ENCODE measurements at places on chromosomes 12 and 14.

DNA sequence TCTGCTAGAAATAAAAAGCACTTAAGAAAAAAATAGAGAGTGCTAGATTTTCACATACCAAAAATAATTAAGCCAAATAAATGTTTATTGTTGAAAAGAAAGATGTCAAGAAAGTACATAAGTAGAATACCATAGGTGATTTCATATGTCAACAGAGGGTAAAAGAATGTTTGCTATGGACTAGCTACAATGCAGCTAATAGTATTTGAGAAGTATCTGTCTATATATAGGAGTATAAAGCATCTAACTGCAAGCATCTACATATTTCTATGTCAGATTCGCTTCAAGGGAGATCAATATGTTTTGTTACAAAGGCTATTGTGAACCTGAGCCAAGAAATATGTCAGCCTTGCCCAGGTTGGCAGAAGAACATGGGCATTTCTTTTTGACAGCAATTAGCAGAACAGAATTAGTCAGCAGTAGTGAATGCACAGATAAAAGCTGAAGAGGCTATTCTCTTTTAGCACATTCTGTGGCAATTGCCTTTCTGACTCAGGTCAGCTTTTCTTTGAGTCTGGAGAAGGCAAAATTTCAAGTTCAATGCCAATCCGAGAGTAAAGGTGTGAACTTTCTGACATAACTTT is 140.1 kb downstream of the ALG10B start:
- DNase-seq: no peak

- DNase-seq: no peak
These were observed 1600.5 kb upstream of the SEL1L start for GRCh38 chr14:83133981-83134645.

DNA sequence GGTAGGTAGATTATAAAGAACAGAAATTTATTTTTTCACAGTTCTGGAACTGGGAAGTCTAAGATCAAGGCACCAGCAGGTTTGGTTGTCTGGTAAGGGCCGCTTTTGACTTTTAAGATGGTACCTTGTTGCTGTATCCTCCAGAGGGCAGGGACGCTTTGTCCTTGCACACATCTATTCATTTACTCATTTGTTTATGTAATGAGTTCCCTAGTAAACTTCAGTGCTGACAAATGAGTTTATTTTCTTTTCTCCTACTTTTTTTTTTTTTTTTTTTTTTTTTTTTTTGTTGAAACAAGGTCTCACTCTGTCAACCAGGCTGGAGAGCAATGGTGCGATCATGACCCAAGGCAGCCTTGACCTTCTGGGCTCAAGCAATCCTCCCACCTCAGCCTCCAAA is 195.7 kb downstream of the FBXL14 start:
- DNase-seq: no peak

DNA sequence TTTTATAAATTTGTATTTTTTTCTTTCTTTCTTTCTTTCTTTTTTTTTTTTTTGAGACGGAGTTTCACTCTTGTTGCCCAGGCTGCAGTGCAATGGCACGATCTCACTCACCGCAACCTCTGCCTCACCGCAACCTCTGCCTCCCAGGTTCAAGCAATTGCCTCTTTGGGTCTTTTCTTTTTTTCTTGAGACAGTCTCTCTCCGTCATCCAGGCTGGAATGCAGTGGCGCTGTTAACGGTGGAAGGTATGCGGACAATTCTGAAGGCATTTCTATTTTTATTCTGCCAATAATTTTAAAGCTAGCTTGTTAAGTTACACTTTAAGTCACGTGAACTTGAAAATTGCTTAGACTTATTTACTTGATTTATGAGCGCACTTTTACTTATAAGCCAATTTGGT is 8.8 kb upstream of the PHC1 start:
- DNase-seq: no peak

- no peak for DNase-seq
These were observed 78.8 kb downstream of the ETV6 start for GRCh38 chr12:11728154-11728755.

GRCh38 chr14:101133068-101133467 is 229.5 kb upstream of the RTL1 start:
- DNase-seq: no peak

- DNase-seq: no peak
These were observed 250.9 kb upstream of the CRY1 start for GRCh38 chr12:107344035-107344808.

- no peak for DNase-seq
These were observed 65.4 kb downstream of the PLEKHA5 start for GRCh38 chr12:19194963-19195362.

DNA sequence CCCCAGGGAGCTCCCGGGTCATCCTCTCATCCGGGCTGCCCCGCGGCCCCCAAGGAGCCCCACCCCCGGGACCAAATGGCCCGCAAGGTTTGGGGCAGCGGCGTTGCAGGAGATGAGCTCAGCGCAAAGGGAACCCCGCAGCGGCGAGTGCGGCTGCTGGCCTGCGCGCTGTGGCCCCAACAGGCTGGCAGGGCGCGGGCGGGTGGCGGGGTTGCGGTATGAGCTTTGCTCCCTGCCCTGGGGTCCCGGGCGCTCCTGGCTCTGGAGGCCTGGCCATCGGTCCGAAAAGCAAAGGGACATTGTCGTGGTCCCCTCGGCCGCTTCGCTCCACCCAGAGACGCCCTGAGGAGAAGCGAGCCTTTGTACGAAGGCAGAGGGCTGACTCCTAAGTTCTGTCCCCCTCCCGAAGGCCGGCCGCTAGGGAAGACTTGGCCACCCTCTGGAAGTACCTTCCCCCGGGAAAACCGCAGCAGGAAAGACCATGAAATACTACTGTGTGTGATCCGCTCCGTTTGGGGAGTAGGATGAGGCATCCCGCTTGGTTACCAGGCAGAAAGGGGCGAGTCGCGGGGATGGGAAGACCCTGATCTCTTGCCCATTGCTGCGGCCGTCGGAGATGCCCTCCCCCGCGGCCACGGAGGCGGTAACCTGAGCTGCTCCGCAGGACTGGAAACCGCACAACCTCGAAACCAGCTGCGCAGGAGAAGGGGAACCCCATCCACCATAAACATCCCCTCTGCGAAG is 620 bp upstream of the NID2 start:
- DNase-seq: peak; percentile 48

GRCh38 chr14:101126731-101127130 is 223.2 kb upstream of the RTL1 start:
- DNase-seq: no peak

DNA sequence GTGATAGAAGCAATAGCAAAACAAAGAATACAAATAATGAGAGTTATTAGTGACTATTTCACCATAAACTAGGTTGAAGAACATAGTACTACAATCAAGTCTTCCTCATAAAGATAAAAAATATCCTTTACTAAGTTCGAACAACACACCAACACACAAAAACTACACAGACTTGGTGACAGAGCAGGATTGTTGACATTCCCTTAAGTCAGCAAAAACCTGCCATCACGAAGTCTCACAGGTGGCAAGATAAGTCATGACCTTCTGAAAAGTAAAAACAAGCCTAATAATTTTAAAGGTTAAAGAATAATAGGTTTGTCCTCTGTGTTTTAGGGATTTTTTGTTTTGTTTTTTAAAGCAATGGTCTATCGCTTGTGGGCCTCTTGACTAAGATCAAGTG is 173.0 kb downstream of the SEC23A start:
- DNase-seq: no peak

- DNase-seq: no peak
These were observed at the start of gene BCL2L2 for GRCh38 chr14:23306412-23307145. BCL2L2 (plus strand) TSS chr14:23306833; CDS start chr14:23307768, 935 bp downstream.

GRCh38 chr14:103520657-103521437 is 1.8 kb downstream of the CKB start:
- DNase-seq: peak; percentile 71

- DNase-seq: no peak
These were observed 5.4 kb upstream of the CIPC start for GRCh38 chr14:77092676-77093075.

GRCh38 chr14:60884134-60884533 is 96.7 kb downstream of the TRMT5 start:
- DNase-seq: no peak

DNA sequence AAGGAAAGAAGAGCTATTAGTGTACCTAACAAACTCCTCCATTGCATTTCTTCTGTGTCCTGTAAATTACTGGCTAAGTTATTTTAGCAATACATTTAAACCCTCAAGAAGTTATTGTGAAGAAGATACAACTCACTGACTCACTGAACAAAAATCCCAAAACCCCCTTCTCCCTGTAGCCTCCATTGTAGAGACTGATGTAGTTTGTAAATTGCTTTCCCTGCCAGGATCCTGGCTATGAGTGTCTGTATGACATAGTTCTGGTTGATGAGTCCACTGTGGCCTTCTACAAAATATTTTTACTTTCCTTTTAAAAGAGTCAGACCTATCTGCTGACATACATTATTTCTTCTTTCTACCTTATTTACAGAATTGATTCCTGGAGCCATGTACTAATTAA is 155.6 kb downstream of the SLC6A15 start:
- no peak for DNase-seq

- no peak for DNase-seq
These were observed 21.2 kb upstream of the FOXJ2 start for GRCh38 chr12:8011331-8011730.

DNA sequence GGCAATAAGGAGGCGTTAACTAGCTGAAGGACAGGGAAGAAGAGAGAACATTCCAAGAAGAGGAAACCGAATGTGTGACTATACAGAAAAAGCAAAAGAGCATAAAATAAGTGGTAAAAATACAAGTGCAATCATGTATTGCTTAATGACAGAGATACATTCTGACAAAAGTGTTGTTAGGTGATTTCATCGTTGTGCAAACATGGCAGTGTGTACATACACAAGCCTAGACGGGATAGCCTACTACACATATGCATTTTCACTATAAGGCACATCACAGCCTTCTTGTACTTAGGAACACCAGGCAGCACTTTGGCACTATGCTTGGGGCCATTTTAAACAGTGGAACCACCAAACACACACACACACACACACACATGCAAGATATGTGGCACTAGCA is 299.3 kb downstream of the BCAT1 start:
- no peak for DNase-seq

DNA sequence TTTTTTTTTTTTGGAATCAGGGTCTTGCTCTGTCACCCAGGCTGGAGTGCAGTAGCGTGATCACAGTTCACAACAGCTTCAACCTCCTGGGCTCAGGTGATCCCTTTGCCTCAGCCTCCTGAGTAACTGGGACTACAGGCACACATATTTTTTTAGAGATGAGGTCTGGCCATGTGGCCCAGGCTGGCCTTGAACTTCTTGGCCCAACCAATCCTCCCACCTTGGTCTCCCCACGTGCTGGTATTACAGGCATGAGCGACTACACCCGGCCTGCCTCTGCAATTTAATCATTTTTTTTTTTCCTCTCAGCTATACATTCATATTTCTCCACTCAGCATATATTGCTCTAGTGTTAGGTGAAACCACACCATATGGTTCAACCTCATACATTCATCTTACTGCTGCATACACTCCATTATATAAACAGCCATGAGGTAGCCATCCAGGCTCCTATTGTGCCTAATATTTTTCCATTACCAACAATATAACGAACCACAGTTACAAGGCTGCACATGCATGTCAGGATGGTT is 7.1 kb downstream of the STX2 start:
- DNase-seq: no peak

DNA sequence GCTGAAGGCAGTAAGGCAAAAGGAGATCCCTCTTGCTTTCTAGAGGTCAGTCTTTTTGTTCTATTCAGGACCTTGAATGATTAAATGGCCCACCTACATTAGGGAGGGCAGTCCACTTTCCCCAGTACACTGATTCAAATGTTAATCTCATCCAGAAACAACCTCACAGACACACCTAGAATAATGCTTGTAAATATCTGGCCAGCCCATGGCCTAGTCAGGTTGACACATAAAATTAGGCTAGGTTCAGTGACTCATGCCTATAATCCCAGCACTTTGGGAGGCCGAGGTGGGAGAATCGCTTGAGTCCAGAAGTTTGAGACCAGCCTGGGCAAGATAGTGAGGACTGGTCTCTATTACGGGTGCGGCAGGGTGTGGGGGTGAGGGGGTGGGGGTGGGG is 43.5 kb downstream of the MIPOL1 start:
- DNase-seq: no peak

Data from stimulated activated CD4-positive, alpha-beta T cell treated with anti-CD3 and anti-CD28 coated beads, Interleukin-15, amount 100 ng/mL, for 24 hours (primary cell).